Activated naive CD4-positive, alpha-beta T cell (primary cell): ENCODE measurements at places on chromosomes 6 and 20.

GRCh38 chr20:4681991-4682401, 39.7 kb upstream of the PRND start:
- no peak for DNase-seq

DNA sequence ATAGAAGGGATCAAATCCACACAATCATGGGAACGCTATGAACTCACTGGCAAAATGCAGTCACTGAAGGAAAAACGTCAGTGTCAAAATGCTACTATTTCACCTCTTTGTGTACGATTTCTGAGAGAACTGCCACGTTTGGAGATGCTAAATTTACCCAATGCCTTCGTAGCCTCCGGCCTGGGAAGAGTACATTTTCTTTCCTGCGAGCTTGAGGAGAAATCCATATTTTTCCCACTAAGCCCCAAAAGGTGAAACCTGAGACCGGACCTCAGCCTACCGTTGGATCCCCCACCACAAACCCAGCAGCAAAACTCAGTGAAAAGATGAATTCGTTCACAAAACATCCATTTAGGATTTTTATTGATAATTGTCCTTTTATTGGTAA, 131.7 kb downstream of the GPX5 start:
- no peak for DNase-seq

DNA sequence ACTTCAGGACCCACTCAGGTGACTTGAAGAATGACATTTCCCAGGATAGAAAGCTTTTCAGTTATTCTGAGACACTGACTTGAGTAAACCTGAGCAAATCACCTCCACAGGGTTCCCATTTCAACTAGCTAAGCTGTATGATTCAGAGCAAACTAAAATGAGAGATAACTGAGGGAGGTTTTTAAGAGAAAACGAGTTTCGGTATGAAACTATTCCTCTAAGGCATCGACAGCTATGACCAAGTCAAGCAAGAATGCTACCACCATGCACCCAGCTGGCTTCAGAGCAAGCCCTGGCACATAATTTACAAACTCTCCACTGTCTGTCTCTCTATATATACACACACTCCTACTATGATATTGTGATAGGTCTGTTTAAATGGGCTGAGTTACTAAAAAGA, 75.4 kb downstream of the PERP start:
- DNase-seq, result no peak

DNA sequence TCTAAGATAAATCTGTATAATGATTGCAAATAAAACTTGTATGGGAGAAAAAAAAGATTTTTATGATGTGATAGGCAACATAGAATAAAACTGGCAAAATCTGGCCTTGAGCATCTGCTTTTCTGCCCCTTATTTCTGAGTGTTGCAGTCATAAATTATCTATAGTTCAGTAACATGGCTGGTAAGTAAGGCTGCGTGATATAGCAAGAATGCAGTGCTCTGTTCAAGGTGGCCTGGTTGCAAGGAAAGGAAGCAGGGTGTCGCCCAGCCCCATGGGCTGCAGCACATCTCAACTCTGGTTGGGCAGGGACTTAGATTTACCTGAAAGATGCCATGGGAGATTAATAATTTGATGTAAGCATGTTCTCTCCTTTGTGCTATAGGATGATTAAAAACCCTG, 579.5 kb downstream of the LMBRD1 start:
- no peak for DNase-seq

GRCh38 chr6:342832-343179, 48.7 kb upstream of the IRF4 start:
- DNase-seq, result no peak

DNA sequence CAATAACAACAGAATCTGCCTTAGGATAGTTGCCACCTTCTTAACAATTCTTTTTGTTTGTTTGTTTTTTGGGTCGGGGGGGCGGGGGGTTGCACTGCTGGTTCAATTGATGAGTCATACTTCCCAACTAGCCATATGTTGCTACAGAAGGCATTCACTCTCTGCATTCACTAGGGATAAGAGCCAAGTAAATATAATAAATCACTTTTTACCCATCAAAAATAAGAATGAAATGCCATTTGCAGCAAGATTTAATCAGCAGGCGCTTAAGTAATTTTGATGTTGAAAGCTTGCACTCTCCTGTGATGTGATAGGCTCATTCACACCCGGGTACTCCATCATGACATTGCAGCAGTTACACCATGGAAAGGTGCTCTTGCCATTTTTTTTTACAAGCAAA, 209.8 kb downstream of the HIVEP2 start:
- no peak for DNase-seq
